ENCODE measurements at places on chromosomes 7 and 10.

- no peak for DNase-seq
Observed at GRCh38 chr10:42623929-42624328, 14.4 kb downstream of the ZNF33B start.

GRCh38 chr10:69394020-69394419 lies 22.7 kb downstream of the TACR2 start:
- DNase-seq: no peak

GRCh38 chr7:22676385-22676784 lies 50.6 kb upstream of the IL6 start:
- no peak for DNase-seq

- no peak for DNase-seq
Observed at GRCh38 chr7:471191-471865, 48.3 kb downstream of the PDGFA start.

GRCh38 chr10:124917428-124918190 lies 24.3 kb upstream of the ZRANB1 start:
- no peak for DNase-seq

DNA sequence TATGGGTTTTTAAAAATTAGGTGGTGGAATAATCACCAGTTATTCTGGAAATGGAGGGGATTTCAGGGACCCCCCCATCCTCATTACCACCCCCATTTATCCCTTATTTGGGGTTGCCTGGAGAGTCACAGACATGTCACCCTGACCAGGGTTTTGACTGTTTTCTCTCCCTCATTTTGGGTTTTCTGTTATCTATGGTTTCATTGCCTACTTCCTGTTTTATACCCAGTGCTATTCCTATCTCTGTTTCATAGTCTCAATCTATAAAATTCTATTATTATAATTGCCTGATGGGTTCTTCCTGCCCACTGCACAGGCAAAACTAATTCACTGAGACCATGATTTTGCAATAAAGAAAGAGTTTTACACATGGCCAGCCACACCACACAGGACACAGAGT lies 15.9 kb upstream of the FAM221A start:
- DNase-seq: no peak

- no peak for DNase-seq
Observed at GRCh38 chr10:11026773-11027172, 9.1 kb downstream of the CELF2 start.

DNA sequence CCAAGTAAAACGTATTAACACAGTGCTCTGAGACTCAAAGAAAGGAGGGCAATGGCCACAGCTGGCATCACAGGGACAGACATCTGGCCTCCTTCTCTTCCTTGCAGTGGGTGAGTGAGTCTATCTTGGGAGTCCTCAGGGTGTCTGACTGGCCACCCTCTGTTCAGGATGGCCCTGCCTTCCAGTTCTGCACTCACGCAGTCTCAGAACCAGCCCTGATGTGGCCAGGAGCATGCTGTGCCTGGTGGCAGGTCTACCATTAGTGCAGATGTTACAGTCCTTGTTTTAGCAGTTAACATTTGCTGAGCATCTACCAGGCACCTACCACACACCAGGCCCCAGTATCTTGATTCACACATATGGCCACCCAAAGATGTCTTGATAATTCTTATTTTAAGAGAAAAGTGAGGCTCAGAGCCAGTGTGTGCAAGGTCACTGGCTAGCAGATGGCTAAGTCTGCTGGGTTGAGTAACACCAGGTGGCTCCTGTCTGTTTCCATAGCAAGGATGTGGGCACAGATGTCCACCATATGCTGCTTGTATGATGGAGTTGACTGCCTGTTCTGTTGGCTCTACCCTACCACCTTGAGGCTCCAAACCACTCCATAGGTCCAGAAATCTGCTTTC lies 23.2 kb upstream of the ARHGAP22 start:
- DNase-seq: no peak

DNA sequence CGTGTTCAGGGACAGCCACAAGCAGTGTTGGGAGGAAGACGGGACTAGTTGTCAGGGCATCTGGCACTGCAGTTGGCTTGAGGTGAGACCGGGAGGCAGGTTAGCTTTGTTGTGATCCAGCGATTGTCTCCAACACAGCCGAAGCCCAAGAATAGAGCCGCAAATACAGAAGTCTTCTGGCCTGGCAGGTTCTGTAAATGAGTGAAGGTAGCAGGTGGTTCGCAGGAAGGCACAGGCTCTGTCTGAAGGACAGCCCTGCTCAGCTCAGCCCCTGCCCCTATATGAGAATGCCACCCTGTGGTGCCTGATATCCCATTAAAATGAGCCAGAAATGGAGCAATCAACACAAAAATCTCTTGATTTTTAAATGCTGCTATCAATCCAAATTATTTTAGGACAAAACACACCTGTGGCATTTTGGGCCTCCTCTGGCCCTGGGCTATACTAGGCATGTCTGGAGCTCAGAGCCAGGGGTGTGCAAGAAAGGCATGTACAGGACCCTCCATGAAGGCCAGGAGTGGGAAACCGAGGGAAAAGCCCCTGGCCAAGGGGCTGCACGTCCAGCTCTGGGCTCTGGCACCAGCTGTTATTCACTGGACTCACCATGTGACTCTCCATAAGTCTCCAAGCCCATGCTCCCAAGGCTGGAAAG lies 11.2 kb upstream of the C10orf71 start:
- DNase-seq: no peak

DNA sequence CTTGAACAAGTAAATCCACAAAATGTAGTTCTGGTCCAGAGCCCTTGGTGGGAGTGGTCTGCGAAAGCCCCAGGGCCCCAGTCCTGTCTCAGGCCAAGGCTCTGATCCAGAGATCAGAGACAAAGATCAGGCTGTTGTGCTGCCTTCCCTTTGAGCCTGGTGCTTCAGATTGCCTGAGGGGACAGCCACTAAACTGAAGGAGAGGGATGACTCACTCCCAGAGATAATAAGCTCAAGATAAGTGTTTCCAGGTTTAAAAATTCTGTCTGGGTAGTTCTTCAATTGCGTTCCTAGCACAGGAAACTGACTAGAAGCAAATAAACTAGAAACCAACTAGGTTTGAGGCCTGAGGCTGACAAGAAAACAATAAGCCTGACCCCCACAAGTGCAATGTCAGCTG lies 190.2 kb downstream of the RAMP3 start:
- DNase-seq: no peak

GRCh38 chr7:114930829-114931655 lies 9.1 kb downstream of the MDFIC start:
- DNase-seq: no peak

DNA sequence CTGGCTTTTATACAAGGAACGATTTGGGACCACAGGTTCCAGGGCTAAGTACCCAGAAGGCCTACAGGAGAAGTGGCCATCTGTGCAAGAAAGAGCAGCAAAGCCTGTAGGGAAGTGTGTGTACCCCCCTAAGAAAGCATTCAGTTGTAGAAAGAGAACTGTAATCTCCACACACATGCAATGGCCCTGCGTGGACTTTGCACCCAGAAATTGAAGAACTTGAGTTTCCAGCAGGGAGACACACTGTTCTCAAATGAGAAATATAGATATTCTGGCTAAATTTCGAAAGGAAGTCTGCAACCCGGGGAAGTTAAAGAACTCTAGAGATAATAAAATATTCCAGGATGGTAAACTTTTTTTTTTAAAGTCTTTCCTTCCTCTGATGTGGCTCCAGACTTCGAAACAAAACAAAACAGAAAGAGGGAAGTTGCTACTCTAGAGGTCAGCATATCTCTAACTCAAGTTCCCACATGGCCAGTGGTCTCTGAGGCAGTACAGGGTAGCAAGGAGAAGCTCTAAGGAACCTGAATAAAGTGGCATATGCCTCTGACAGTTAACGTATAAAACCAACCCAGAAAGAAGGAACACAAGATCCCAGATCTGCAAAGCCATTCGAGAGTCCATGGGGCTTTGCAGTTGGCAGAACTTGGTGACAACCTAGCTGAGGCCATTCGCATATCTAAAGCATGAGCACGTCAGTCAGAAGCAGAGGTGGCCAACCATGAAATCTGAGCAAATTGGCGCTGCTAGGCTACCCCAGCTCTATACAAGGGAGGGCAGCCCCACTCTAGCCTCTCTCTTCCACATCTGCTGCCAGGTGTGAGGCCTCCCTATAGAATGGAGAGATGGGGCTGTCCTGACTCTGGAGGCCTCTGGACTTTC lies 56.6 kb downstream of the ELMO1 start:
- DNase-seq: no peak

- DNase-seq: no peak
Observed at GRCh38 chr7:125573126-125573525, 643.5 kb upstream of the POT1 start.

GRCh38 chr10:115525141-115525540 lies 432.0 kb downstream of the ATRNL1 start:
- DNase-seq: no peak

DNA sequence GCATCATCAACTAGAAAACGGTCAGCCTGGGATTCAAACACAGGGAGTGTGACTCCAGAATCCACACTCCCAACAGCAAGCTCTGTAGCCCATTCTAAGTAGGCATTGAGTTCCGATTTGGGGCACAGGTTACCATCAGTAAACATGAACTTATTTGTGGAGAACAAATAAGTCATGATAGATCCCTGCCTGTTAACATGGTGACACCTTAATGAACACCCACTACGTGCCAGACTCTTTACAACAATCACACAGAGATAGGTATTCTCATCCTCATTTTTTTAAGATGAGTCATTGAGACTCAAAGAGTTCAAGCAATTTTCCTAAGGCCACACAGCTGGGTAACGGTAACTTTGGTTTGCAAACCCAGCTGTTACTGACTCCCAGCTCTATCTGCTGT lies 91.5 kb downstream of the LYZL2 start:
- DNase-seq: no peak

DNA sequence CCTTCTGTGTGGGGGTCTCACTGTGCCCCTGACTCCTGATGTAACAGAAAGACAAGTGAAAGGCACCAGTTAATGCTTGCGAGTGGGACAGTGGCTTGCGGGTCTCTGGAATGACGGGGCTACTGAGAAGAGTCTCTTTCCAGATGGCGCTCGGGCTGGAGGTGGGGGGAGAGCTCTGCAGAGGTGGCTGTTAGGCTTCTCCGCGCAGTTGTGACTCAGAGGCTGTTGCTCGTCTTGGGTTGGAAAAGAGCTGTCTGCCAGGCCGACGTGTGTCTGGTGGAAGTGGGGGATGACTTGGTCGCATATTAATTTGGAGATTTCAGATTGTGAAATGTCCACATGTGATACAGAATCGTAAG lies 27.9 kb upstream of the SH2B2 start:
- DNase-seq: no peak

DNA sequence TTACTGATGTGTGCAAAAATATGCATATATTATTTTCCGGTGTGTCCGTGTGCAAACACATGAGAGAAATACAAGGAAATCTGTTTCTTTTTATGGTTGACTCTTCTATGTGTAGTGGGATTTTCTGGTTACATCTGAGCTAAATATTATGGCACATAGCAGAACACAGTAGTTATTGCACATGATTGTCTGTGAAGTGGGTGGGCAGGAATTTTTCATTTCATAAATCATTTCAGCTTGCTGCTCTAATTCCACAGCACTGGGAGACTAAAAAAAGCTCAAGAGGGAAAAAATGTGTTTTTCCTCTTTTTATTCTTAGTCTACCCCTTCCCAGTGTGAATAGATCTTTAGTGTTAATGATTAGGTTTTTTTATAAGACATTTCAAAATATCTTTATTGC lies 197.9 kb downstream of the MBL2 start:
- no peak for DNase-seq

DNA sequence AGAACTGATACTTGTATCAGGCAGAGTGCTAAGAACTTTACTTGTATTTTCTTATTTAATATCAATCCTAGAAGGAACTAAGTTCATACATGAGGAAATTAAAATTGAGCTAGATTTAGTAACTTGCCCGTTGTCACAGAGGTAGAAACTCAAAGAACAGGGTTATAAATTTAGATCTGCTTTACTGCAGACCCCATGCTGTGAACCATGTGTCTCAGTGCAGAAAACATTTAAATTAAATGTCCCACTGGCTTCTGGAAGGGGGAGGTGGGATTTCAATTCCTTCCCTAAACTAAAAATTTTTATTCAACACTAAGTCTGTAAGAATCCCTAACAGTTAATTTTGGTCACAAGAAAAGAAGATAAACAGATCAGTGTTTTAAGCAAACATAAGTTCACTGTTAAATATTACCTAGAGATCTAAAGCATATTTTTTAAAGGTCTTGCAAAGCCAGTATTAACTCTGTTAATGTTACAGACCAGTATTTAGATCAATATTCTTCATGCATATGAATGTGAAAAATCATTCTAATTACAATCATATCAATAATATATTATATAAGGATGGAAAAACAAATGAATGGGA lies 23.1 kb downstream of the WASL start:
- no peak for DNase-seq

DNA sequence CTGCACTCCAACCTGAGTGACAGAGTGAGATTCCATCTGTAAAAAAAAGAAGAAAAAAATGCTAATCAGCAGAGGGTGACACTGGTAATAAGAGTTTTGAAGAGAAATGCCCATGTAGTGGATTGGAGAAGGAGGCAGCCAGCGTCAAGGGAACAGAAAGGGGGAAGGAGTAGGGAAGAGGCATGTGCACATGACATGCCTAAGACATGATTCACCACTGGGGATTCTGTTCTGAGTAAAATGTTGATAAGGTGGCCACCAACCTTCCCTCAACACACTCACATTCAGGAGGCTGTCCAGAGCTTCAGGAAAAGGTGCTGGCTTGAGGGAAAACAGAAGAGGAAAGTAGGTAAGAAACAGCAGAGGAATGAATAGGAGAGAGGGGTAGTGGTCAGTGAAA lies 39.9 kb downstream of the AKR1D1 start:
- DNase-seq: no peak

GRCh38 chr10:58104351-58104751 lies 163.3 kb downstream of the IPMK start:
- DNase-seq: no peak

DNA sequence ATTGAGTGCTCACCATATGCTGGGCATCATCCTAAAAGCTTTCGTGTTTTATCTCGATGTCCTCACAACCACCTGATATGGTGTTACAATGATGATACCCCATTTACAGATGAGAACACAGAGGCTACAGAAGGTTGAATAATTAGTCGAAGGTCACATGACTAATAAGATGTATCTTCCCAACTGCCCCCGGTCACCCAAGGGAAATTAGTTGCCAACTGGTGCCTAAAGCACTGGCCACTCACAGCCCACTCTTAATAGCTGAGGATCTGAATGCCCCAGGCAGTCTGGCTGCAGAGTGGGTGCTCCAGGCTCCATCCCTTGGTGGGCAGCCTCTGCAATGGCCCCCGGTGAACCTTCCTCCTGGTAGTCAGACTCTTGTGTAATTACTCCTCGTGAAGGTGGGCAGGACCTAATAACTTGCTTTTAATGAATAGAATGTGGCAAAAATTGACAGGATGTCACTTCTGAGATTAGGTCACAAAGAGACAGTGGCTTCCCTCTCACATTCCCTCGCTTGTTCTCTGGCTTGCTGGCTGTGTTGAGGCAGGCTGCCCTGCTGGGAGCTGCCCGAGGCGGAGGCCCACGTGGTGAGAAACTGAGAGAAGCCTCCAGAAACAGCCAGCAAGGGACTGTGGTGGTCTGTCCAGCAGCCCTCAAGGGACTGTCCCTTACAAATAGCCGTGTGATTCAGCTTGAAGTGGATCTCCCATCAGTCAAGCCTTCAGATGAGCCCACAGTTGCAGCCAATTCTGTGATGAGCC lies 109.4 kb downstream of the ARHGAP22 start:
- no peak for DNase-seq

- DNase-seq: no peak
Observed at GRCh38 chr7:149496642-149497391, 792 bp downstream of the ZNF746 start.

GRCh38 chr10:94983555-94983954 lies 45.1 kb downstream of the CYP2C9 start:
- DNase-seq: no peak

- DNase-seq: no peak
Observed at GRCh38 chr7:467856-468545, 51.6 kb downstream of the PDGFA start.

- DNase-seq: no peak
Observed at GRCh38 chr10:21084700-21085099, 187.6 kb upstream of the NEBL start.

Measured in stimulated activated CD8-positive, alpha-beta memory T cell treated with anti-CD3 and anti-CD28 coated beads, Interleukin-7, amount 100 ng/mL, for 24 hours (primary cell).